Hematopoietic multipotent progenitor cell treated with erythropoietin and hydrocortisone succinate and interleukin-3 and kit ligand, for 4 days (in vitro differentiated cells): ENCODE measurements at places on chromosomes 13 and 19.

GRCh38 chr13:36766295-36766694, 52.7 kb upstream of the RFXAP start:
- DNase-seq, result no peak

GRCh38 chr13:46010148-46010547, 42.4 kb downstream of the ZC3H13 start:
- DNase-seq, result peak; percentile 48

DNA sequence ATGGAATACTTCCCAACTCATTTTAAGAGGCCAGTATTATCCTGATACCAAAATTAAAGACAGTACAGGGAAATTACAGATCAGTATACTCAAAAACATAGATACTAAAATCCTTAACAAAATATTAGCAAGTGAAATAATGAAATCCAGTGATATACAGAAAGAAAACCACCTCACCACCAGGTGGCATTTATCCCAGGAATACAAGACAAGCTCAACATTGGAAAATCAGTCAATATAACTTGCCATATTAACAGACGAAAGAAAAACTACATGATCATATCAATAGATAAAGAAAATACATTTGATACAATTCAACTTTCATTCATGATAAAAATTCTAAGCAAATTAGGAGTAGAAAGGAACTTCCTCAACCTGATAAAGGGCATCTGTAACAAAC, 6.7 kb upstream of the GNA15 start:
- peak; percentile 67 for DNase-seq

DNA sequence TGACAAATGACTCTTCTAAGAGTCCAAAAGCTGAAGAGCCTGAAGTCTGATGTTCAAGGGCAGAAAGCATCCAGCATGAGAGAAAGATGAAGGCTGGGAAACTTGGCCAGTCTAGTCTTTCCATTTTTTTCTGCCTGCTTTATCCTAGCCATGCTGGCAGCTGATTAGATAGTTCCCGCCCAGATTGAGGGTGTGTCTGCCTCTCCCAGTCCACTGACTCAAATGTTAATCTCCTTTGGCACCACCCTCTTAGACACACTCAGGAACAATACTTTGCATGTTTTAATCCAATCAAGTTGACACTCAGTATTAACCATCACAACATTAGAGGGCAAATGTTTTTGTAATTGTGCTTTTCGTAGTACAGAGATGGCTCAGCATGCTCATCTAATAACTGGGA, 267.5 kb upstream of the KLHL1 start:
- peak; percentile 11 for DNase-seq
